ENCODE measurements at places on chromosomes 7 and 10.

GRCh38 chr7:131250331-131250730, 77.3 kb upstream of the MKLN1 start:
- no peak for DNase-seq

GRCh38 chr7:31950091-31950755, 120.0 kb downstream of the PDE1C start:
- DNase-seq, result peak; percentile 8

DNA sequence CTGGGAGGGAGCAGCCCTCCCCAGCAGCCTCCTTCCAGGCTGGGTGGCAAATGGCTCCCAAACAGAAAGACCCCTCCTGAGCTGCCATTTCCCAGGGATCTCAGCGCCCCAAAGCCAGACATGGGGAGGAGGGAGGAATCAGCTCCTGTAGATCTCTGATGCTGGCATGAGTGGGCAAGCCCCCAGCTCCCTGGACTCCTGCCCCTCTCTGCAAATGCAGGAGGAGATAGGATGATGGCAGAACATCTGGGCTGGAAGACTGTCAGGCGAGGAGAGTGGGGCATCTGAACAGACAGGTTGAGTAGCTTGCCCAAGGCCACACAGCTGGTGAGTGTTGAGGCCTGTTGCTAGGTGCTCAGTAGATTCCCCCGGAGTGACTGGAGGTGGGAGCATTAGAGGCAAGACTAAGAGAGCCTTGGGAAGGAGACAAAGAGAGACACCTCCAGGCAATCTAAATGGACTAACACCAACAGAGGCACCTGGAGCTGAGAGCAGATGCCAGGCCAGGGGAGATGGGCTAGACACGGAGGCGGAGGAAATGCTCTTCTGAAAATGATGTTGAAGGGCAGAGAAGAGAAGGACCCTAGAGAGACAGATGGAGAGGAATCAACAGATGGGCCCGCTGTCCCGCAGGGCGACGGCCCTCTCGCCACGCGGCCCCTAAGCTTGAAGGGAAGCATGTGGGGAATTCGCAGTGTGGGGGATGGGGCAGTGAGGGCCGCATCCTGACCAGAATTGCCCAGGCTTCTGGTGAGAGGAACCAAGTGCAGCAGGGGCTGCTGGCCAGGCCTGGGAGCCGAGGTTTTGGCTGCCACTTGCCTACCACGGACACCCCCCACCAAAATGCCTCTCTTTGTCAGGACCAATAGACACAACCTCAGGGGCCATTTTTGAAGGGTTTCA, 84.8 kb upstream of the LRRC4 start:
- no peak for DNase-seq

DNA sequence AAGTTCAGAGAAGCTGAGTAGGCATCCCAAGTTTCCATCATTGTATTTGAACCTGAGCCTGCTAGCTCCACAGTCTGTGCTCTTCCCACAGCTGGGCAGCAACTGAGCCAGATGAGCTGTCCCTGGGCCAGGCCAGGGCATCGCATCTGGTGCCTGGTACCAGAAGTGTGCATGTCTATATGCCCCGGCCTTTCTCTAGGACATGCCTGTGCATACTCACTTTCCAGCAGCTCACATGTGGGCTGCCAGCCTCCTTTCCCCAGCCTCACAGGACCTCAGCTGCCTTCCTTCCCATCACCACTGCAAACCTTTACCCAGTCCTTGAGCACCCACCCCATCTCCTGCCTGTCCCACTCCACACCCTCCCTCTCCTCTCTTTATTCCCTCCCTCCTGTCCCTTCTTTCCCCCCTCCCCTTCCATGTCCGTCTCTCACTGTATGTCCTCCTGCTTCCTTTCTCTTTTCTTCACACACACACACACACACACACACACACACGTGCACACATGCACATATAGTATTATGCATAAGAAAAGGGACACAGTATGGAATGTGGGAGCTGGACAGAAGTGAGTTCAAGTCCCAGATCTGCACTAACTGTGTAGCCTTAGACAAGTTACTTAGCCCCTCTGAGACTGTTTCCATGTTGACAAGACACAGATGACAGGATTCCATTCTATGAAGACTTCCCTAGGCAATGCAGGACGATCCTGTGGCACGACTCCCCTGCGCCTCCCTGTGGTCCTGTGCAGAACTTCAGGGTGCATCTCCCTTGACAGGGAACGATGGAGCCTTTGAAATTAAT, 10.9 kb downstream of the CDHR1 start:
- DNase-seq, result peak; percentile 42

GRCh38 chr10:104072786-104073185, 12.9 kb downstream of the COL17A1 start:
- no peak for DNase-seq

DNA sequence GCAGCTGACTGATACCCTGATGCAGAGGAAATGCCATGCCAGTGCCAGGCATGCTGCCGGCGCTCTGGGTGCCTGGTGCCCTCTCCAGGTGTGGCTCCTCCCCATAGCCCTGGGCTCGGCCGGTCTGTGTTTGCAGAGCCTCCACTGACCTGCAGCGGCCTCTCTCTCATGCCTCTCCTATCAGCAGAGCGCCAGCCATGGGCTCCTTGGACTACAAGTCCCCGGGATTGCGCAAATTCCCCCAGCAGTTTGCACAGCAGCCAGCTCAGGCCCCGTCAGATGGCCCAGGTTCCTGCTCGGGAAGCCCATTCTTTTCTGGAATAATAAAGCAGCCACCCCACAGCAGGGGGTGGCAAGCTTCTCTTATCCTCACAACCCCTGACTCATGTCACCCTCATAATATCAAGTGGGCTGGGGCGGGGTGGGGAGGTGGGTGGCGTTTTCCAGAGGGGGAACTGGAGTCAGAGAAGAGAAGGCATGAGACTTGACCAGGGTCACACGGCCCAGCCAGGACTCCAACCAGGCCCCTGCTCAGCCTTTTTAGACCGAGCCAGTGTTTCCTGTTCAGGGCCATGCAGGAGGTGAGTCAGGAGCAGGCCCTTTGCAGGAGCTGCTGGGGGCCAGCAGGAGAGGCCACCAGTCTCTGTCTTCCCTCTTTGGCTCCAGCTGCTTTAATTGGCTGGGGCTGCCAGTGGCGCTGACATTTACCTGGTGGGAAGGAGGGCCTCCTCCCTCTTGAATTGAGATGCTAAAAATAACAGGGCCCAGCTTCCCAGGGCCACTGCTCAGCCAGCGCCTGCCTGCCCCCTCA, 58.6 kb downstream of the ZMIZ1 start:
- no peak for DNase-seq

DNA sequence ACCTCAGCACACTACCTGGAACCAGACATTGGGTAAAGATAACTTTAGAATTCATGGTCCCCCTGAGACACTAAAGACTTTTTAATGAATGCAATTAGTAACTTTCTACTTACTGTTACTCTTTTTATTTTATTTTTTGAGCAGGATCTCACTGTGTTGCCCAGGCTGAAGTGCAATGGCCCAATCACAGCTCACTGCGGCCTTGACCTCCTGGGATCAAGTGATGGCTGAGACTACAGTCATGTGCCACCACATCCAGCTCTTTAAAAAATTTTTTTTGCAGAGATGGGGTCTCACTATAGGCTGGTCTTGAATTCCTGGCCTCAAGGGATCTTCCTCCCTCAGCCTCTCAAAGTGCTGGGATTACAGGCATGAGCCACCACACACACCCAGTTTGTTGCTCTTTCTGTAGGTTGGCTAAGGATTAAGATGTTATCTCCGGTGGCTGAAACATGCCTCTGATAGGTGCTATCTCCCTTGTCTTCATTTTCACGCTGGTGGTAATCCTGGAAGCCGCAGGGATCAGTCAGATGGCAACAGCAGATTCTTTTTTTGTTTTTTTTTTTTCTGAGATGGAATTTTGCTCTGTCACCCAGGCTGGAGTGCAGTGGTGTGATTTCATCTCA, 128.3 kb downstream of the TCF7L2 start:
- no peak for DNase-seq

GRCh38 chr7:37081436-37081835, 357.1 kb upstream of the AOAH start:
- no peak for DNase-seq

DNA sequence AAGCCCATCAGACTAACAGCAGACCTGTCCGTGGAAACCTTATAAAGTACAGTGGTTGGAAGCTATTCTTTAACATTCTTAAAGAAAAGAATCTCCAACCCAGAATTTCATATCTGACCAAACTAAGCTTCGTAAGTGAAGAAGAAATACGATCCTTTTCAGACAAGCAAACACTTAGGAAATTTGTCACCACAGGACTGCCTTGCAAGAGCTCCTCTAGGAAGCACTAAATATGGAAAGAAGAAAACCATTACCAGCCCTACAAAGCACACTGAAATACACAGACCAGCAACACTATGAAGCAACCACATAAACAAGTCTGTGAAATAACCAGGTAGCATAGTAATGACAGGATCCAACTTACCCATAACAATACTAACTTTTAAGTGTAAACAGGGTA, 177.7 kb upstream of the PRSS1 start:
- DNase-seq, result no peak

GRCh38 chr10:42872865-42873435, 90.4 kb downstream of the BMS1 start:
- DNase-seq, result no peak

GRCh38 chr7:94401428-94401814, 6.7 kb downstream of the COL1A2 start:
- no peak for DNase-seq

- no peak for DNase-seq
These were observed 81.2 kb downstream of the MKX start for GRCh38 chr10:27664461-27664860.

- DNase-seq, result no peak
These were observed at the start of gene PAX2 for GRCh38 chr10:100744987-100745881. Gene PAX2, plus strand, starts transcription at chr10:100745582. Its CDS starts 679 bp downstream, at chr10:100746261.

- DNase-seq, result peak; percentile 59
These were observed 40.7 kb upstream of the ANAPC16 start for GRCh38 chr10:72175149-72175548.

- DNase-seq, result peak; percentile 48
These were observed 199.7 kb downstream of the IMMP2L start for GRCh38 chr7:111362506-111363054.

- DNase-seq, result peak; percentile 38
These were observed 69.7 kb downstream of the CALML3 start for GRCh38 chr10:5594271-5595049.
